Umbilical cord (tissue), 2 donors: ENCODE measurements at places on chromosomes 2 and 18. TPM values are rescaled to one million over a fixed set of nuclear protein-coding genes. Genes with fewer than 3 reads are reported as not detected.
A peak's percentile ranks its signal among the peaks of the same experiment; 100 is the strongest.

DNA sequence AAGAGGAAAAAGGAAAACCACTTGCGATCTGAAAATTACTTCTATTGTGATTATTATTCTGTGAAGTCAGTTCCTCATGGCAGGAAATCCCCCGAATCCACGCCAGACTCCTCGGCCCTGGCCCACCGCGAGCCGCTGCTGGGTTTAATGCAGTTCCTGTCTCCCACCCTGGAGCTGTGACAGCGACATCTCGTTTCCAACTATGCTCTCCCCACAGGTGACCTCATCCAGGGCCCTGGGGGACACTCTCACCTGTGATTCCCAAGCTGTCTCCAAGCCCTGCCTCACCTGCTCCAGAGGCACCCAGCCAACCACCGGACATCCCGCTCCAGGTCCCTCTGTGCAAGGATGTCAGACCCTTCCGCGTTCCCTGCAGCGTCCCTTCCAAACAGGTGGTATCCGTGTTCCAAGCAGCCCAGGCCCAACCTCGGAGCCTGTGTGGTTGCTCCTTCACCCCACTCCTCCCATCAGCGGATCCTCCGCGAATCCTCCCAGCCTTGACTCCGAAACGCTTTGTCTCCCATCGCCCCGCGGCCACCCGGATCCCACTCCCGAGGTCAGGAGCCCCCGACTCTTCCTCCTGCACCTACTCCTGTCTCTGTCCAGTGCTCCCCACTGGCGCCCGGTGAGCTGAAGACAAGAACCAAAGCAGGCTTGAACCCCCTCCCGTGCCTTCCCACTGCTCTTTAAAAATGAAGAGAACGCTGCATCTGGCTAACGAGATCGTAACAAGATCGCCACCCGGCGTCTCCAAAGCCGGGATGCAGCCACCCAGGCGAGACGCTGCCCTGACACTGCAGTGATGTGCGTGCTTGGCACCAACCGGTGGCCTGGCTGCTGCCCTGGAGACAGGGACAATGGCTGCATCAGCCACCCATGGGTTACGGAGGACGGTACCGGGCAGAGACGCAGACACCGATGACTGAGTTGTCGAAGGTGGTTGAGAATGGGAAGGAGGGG is 96.5 kb downstream of the NDUFA10 start:
- no peak for DNase-seq

GRCh38 chr2:231890896-231891513 is 35.2 kb downstream of the NPPC start:
- no peak for DNase-seq

Gene LYG2
- not detected for total RNA-seq

Gene CCBE1
- 2.4 TPM for total RNA-seq

Gene CRYBA2
- not detected for total RNA-seq

GRCh38 chr18:25392192-25392591 is 40.2 kb upstream of the ZNF521 start:
- no peak for DNase-seq

DNA sequence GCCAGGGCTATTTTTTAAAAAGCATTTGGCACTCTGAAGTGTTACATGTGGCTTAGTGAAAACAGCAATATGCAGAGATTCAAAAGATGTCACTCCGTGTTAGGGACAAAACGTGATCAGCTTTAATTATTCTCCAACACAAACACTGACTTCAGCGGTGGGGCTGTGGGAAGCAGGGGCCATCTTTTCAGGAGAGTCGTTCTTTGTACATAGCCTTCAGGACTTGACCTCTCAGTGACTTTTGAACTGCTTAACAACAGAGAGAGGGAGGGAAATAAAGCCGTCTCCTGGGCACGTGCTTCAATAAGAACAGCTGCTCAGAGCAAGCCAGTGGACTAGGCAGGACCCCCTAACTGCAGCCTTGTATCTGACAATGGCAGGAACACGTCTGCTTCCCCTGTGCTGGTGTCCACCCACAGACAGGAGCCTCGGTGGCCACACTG is 95.0 kb upstream of the HDAC4 start:
- no peak for DNase-seq

Gene TLX2
- not detected for total RNA-seq

Gene NOSTRIN
- 22.9 TPM for total RNA-seq

- DNase-seq = no peak
Observed at GRCh38 chr2:215749092-215749957, 264.0 kb downstream of the MREG start.

DNA sequence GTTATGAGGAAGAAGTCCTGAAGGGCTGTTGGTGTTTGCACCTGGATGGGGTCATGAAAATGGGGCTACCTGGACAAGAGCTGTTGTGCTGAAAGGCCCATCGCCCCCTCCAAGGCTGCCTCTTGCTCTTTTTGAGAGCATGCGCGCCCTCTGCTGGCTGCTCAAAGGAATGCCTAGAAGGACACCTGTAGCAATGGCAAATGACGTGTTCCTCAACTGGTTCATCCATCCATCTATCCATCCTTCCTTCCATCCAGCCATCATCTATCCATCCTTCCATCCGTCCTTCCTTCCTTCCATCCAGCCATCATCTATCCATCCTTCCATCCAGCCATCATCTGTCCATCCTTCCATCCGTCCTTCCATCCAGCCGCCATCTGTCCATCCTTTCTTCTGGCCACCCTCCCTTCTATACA is 17.2 kb upstream of the RPL31 start:
- peak; percentile 73 for DNase-seq

DNA sequence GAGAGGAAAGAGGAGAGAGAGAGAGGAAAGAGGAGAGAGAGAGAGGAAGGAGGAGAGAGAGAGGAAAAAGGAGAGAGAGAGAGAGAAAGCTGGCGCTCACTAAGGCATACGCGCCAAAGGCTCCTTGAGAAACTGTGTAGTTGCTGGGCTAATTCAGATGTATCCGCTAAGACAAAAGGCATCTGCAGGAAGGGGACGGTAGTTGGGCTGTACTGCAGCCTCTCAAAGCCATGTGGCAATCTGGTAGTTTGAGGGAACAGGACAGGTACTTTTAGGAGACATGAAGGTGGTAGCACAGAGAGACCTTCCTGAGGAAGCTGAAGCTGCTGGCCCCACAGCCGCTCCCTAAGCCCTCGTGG is 31.6 kb downstream of the THNSL2 start:
- no peak for DNase-seq

Gene COL5A2
- total RNA-seq = 2,163 TPM

DNA sequence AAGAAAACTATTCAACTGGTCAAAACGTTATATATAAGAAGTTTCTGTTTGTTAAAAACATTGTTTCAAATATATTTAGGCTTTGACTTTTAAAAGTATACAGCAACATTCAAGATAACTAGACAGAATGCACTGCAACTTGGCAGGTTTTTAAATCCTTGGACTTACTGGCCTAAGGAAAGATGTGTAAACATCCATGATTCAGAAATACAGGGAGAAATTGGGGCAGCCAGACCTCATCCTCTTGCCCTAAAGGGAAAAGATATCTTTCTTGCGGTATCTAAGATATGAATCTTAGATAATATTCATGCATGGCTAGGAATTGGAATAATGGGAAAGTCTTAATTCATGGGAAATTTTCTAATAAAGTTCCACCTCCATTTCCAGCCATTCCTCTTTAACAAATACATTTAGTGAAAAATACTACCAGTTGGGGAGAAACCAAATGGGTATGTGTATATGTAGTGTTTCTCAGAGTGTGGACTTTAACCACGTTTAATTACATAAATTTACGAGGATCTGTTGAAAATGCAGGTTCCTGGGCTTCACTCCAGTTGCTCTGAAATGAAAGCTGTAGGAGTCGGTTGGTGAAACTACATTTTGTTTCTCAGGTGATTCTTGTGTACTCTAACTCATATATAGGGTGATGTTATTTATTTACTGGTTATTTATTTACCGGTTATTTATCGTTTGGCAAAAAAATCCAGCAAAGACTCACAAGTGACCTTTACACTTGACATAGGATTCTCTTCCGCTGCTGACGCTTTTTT is 587 bp upstream of the TANK start:
- peak; percentile 63 for DNase-seq

DNA sequence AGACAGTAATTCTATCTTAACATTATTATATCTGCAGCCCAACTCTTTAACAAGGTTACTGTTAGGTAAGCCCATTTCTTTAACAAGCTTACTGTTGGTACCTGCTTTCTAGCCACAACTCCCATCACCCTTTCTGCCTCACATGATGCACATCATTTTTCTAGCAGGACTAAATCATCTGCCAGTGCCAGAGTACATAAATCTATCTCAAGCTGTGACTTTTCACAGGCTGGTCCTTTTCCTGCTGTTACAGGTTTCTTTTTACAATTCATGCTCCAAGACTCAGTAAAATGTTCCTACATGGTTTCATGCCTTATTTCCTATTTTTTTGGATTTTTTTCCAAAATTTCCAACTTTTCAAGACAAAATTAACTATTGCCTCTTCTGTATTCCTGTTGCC is 30.4 kb upstream of the ZC3H15 start:
- DNase-seq = no peak

DNA sequence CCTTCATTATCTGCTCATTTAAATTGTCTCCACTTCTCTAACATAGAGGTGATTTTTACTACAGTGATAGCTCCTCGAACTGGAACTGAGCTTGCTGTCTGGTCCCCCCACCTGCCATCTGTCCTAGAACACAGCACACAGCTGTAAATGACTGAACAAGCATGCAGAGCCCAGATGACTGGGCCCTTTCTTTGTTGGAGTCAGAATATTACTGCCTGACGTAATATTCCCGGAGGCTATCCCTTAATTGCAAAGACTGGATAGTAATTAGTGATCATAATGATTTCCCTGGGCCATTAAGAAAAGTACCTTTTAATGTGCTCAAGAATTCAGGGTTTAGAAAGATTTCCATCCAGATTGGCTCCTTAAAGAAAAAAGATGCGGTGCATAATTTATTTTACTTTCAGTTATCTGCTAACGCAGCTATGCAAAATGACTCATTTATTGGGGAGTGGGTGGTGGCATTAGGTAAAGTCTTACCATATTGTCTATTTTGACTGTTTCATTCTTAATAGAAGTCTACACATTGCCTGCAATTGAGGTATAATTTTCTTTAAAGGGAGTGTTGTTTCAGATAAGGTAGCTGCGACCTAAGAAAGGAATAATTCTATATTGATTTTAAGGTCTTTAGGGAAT is 84.4 kb downstream of the MAP4K4 start:
- no peak for DNase-seq

DNA sequence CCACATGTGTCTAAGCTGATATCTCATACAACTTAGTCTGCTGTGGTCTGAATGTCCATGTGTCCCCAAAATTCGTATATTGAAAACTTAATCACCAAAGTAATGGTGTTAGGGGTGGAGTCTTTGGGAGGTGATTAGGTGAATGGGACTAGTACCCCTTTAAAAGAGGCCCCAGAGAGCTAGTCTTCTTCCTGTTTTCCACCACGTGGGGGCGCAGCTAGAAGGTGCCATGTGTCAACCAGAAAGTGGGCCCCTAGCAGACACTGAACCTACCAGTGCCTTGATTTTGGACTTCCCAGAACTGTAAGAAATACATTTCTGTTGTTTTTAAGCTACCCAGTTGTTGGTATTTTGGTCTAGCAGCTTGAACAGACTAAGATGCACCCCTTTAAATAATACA is 86.6 kb downstream of the ASB1 start:
- no peak for DNase-seq

Gene IL1RL1
- total RNA-seq = 4.6 TPM

DNA sequence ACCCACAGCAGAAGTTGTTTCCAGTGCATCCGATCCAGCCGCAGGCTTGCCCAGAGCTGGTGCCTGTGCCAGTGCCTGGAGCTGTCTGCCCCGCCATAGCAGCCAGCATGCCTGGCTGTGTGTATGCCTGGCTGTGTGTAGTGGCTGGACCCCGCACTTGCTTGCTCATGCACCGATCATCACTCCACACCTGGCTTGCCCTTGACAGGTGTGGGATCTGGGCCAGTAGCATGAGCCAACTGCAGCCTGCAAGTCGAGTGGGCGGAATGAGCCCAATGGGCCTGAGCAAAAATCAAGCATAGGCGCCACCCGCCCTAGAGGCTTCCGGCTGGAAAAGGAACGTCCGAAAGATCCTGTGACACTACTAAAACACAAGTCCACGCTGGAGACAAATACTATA is 74.5 kb downstream of the EPB41L3 start:
- no peak for DNase-seq

Gene IL36B
- 2.4 TPM for total RNA-seq

Gene ACOXL
- total RNA-seq = 6.0 TPM

DNA sequence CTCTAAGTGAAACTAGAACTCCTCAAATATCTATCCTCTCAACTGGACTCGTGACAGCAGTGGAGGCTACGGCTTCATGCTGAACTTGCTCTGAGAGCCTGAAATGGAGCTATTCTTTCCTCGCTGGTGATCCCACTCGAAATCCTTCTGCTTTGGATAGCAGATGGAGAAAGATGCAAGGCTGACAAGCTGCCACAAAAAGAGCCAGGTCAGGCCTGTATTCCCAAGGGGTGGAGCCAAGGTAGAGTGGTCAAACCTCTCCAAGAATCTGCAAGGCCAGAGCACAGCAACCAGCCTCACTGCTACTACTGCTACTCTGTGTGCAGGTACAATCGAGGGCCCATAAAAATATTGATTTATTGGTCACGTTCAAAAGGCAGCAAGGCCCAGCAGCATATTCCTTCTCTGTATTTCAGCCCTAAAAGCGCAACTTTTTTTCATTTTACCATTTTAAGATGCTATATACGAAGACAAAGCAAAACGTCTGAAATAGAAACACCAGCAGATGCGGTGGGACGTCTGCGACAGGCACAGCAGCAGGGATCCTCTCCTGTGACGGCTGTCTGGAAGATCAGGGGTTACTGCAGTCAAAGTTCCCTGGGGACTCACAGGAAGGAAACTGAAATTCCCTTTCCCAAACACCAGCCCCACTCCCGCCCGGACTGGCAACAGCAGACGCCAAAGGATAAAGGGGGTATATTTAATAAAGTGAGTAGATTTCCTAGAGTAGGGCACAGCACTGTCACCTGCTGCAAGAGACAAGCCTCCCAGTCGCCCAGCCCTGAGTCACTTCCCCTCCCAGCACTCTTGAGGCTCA is 2.4 kb downstream of the SPRED2 start:
- DNase-seq = no peak

- no peak for DNase-seq
Observed at GRCh38 chr2:67085146-67085545, 312.0 kb upstream of the ETAA1 start.

DNA sequence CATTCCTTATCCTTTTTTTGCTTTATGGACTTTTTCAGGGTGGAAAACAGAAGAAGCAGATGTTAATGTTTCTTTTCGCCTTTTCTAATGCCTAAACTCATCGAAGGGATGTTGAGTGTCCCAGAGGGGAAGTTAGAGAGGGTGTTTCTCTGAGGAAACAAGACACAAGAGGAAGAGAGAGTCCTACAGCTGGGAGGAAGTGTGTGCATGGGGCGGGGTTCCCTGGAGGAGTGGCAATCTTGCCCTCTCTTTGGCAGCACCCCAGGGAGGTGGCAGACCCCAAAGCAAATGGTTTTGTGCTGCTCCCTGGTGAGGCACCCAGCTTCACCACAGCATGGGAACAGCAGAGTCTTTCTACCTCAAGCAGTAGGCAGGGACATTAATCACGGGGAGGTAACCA is 377.6 kb downstream of the RND3 start:
- peak; percentile 24 for DNase-seq

Gene KCNS3
- total RNA-seq = 2.9 TPM

DNA sequence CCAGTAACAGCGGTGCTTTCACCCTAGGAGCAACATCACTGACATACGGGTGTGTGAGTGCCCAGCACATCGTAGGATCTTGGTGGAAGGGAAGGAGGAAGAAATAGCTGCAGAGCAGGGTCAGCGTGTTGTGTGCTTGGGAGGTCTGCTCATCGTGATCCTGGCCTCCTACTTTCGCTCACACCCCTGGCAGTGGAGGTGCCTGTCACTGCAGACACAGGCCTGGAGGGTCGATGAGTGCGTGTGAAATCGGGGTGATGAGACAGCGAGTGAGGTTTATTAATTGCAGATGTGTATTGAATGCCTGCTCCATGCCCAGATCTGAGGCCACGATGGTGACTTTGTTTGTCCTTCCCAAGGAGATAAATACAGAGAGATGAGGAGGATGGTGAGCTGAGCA is 126.1 kb downstream of the NCK2 start:
- DNase-seq = no peak

Gene GDF7
- 11.8 TPM for total RNA-seq
